Caki2 (cell line): ENCODE measurements at places on chromosomes 11 and 22.

GRCh38 chr11:44613153-44613552, 47.7 kb downstream of the CD82 start:
- DNase-seq = no peak

DNA sequence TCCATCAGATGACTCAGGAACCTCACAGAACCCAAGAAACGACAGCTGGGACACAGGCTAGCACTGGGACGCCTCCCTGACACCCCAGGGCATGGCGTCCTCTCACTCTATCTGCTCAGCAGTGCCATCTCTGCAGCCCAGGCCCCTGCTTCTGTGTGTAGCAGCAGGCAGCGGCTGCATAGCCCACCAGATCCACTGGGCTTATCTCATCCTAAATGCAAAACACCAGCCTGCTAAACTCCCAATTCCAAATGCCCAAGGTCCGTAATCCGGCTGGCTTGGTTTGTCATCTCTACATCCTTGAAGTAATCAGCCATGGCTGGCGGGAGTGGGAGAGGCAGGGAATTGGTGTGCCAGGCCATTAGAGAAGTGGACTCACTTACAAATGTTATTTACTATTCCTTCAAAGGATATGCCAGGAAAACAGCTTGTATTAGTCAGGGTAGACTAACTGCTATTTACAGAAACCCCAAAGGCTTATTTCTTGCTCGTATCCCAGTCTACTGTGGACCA, 30.7 kb downstream of the SPATA19 start:
- no peak for DNase-seq

GRCh38 chr11:43872995-43873394, 7.6 kb upstream of the ALKBH3 start:
- DNase-seq = no peak

DNA sequence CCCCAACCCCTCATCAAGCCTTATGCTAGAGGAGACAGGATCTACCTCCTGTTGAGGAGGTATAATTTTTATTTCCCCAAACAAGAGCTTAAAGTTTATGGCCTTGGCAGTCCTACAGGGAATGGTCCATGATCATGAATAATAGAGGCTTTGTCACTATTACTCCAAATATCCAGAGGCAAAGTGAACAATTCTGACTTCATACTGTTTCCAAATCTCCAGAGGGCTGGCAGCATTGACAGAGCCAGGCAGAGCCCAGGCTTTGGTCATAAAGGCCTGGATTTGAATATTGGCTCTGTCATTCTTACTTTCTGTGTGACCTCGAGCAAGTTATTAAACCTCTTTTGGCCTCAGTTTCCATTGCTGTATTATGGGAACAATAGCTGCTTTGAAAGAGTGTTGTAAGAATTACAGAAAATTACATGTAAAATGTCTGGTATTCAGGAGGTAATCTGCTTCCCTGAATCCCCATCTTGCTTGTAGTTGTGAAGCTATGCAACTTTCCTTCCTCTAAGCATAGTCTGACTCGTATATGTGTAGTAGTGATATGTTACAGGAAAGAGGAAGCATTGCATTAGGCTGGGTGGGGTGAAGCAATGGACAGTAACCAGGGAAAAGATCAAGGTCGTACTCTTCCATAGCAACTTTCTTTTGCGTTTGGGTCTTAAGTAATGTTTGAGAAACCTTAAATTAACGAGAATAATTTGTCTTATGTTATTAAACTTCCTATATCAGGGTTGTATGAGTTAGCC, 88.8 kb downstream of the CD44 start:
- DNase-seq = no peak

- no peak for DNase-seq
Observed at GRCh38 chr11:20600551-20600950, 1.1 kb downstream of the SLC6A5 start.

DNA sequence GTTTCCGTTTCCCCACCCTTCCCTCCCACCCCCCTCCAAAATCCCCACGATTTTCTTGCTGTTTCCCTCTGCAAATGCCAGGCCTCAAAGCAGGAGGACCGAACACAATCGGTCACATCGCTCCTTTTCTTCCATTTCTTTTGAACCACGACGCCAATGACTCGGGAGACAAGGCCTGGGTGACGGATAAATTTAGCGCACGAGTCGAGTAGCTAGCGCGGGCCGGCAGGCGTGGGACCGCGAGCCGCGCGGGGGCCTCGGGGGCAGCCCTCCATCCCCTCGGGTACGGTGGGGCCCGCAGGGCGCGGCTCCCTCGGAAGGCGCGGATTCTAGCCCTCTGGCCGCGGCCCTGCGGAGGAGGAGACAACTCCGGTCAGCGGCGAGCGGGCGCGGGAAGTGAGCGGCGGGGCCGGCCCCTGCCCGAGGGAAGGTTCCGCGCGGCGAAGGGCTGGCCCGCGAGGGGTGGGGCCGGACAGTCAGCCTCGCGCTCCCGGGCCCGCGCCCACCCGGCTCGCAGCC, 414 bp downstream of the JOSD1 start:
- DNase-seq = no peak

DNA sequence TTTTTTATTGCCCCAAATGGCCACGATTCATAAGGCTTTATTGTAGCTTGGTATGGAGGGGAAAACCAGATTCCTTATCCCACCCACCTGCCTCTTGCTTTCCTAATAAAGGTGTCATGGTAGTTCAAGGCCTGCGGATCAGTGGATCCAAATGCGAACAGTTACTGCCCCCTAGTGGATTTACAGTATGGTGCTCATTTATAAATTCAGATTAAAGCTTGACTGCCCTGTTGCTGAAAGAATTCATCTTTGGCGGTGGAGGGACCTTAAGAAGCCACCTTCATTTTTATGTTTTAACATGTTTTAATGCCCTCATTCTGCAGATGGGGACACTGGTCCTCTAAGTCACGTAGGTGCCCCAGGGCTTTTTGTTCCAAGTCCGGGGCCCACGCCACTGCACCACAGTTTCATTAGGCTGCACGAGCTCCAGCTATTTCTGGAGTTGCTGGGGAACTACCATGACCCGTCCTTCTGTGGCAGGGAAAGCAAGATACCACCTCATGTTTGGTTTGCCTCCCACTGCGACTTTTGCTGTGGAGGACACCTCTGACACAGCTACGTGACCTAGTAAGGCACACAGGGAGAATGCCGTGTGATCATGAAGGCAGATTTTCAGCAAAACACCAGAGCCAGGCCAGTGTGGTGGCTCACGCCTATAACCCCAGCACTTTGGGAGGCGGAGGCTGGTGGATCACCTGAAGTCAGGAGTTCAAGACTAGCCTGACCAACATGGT, 15.6 kb upstream of the INCENP start:
- DNase-seq = peak; percentile 41

DNA sequence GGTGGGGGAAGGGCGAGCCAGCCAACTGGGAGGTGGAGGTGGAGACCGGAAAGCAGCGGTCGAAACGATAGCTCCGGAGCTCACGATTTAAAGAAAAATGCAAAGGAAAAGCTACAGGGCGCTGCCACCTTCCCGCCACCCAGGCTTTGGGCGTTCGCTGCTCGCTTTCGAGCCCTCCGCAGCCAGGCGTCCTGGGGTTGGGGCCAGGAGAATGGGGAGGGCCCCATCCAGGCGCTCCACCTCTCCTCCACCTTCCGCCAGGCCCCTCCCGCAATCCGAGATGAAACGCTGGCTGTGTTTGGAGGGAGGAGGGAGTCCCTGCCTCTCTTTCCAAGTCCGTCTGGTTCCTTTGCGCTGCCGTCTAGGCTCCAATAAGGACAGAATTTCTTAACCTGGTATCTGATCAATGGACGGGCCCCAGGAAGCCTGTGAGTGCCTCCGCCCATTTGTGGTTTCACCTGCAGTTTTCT, 483 bp upstream of the ABTB2 start:
- DNase-seq = peak; percentile 85
